DND-41 (cell line): ENCODE measurements at places on chromosomes 2 and 18.

DNA sequence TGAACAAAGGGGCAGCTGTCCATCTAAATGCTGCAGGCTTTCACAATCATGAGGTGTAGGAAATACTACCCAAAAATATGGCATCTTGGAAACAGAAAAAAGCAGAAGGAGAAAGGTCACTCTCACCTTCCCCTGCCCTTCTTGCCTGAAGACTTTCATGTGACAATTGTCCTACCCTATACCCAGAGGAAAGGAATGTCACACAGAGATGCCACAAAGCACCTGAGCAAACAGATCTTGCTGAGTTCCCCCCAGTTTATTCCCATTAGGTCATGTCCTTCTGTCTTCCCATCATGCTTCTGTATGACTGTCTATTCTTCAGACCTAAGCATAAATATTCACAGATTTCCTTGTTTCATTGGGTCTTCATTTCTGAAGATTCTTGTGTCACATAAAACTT is 116.6 kb upstream of the MSH6 start:
- H3K4me1 ChIP-seq = no peaks in the 10 kb centered on the region
- no peak for DNase-seq
- no peaks in the 10 kb centered on the region for H3K36me3 ChIP-seq
- H3K4me3 ChIP-seq = no peak overlapping the region

DNA sequence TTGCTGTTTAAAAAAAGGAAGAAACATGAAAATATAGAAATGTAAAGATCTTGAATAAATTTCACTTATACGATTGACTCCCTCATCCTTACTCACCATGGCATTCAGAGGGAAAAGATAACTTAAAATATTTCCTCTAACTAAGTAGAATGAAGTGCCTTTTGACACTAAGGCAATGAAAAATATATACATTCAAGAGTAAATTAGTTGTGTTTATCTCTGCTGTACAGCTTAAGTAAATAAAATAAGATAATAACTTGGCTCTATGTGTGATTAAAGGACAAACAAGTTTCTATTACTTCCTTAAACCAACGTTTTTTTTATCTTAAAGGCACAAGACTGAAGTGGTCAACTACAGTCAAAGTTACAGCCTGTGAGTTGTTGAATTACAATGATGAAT is 142.3 kb upstream of the LRRTM4 start:
- no peak overlapping the region for H3K27ac ChIP-seq
- H3K4me1 ChIP-seq = no peaks in the 10 kb centered on the region
- no peaks in the 10 kb centered on the region for H3K27me3 ChIP-seq
- no peak overlapping the region; the same call in 1 of the 2 replicates for H3K4me3 ChIP-seq

DNA sequence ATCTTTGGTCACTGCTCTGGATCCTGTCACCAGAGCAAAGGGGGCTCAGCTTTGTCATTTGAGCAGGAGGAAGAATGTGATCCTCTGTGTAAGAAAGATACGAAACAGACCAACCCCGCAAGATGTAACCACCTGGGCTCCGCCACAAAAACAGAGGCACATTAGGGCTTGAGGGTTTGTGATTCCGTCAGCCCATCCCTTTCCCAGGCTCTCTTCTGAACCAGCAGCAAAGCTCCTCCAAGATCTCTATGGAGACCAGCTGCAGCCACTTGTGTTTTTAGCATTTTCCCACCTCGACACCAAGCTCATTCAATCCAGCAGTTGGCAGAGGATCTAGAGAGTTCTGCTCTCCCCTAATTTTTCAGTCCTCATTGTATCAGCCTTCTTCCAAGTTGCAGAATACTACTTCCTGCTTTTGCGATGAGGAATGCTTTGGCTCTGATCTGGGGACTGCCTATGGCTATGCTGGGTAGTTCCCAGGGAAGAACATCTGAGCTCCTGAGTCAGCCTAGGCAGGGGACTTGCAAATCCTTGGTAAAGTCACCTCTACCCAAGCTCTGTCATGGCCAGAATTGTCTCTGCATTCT is 139.6 kb upstream of the RAB12 start:
- DNase-seq = no peak
- H3K27me3 ChIP-seq = no peaks in the 10 kb centered on the region
- H3K27ac ChIP-seq = no peak overlapping the region
- no peak overlapping the region for H3K4me3 ChIP-seq

GRCh38 chr2:196335221-196335634 is 163.8 kb upstream of the STK17B start:
- no peaks in the 10 kb centered on the region for H3K4me1 ChIP-seq
- no peak overlapping the region for H3K27ac ChIP-seq
- no peak for DNase-seq
- no peaks in the 10 kb centered on the region for H3K27me3 ChIP-seq

GRCh38 chr2:45872211-45872610 is 220.7 kb downstream of the PRKCE start:
- H3K4me3 ChIP-seq = no peak overlapping the region
- H3K4me1 ChIP-seq = peaks cover 41% of the 10 kb centered on the region

DNA sequence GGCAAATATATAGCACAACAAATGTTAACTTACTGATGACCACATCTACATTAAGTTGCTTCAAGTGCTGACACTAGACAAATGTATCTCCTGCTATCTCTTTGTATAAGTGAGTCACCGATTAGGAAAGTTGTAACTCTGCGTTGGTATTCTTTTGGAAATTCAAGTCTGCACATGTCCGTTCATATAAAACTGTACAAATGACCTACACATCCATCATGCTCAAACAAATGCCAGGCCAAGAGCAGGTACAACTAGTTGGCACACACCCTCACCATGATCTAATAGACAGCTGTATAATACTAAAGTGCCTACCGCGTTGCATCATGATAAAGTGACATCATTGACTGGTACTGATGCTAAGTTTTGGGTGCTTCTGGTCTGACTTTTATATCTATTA is 141.1 kb downstream of the RBMS1 start:
- no peak overlapping the region for H3K4me3 ChIP-seq
- no peak for DNase-seq
- H3K36me3 ChIP-seq = no peaks in the 10 kb centered on the region; the same call in 1 of the 2 replicates

- H3K36me3 ChIP-seq = no peaks in the 10 kb centered on the region
- no peak overlapping the region for H3K27ac ChIP-seq
- peaks cover 20% of the 10 kb centered on the region for H3K4me1 ChIP-seq
- H3K4me3 ChIP-seq = no peak overlapping the region
- no peaks in the 10 kb centered on the region for H3K27me3 ChIP-seq
Observed at GRCh38 chr2:46337208-46337994, 40.2 kb downstream of the EPAS1 start.

DNA sequence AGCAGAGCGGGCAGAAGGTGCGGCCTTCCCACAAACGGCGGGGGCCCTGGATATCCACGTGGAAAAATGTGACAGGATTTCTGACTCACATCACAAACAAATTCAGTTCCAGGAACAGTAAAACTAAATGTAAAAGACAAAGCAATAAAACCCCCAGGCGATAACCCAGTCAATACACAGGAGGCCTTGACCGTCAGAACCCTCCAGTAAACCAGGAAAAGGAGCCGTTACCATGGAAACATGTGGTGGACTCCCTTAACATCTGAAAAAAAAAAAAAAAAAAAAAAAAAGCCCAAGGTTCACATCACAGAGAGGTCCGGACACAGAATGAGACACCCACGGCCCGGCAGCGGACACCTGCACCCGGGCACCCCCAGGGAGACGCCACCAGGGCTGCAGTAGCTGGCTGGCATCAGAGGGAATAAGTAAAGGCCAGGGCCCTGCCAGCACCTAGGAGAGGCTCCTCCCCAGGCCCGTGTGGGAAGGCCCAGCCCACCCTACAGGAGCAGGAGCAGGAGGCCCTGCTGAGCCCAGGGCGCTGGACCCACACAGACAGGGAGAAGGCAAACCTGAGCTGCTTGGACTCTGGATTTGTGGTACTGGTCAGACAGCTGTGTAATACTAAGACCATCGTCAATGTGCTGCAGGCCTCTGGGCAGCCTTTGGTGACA is 83.7 kb downstream of the TMEM18 start:
- DNase-seq = no peak
- H3K36me3 ChIP-seq = no peaks in the 10 kb centered on the region
- H3K27me3 ChIP-seq = no peaks in the 10 kb centered on the region
- H3K27ac ChIP-seq = no peak overlapping the region

- no peak for DNase-seq
- H3K27ac ChIP-seq = no peak overlapping the region
- no peaks in the 10 kb centered on the region for H3K36me3 ChIP-seq
- H3K4me1 ChIP-seq = no peaks in the 10 kb centered on the region
- H3K4me3 ChIP-seq = no peak overlapping the region
Observed at GRCh38 chr2:127043367-127044164, 63.4 kb downstream of the BIN1 start.

DNA sequence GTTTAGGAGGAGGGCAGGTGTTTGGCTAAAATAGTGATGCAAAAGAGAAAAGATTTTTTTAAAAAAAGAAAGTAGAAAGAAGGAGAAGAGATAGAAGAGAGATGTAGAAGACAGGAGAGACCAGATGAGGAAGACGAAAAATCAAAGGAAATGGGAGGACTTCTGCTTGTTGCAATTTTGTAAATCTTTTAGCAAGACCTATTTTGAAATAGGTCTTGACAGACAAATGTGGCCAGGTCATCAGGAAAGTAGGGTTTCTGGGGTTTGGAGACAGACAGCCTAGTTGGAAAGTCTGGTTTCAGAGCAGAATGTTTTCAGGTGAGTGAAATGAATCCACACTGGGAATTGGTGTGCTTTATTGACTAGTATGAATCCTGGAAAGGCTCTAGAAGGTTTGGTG is 104.5 kb upstream of the CAVIN2 start:
- H3K4me3 ChIP-seq = no peak overlapping the region
- no peaks in the 10 kb centered on the region for H3K27me3 ChIP-seq
- H3K4me1 ChIP-seq = no peaks in the 10 kb centered on the region
- DNase-seq = no peak
- no peaks in the 10 kb centered on the region for H3K36me3 ChIP-seq

DNA sequence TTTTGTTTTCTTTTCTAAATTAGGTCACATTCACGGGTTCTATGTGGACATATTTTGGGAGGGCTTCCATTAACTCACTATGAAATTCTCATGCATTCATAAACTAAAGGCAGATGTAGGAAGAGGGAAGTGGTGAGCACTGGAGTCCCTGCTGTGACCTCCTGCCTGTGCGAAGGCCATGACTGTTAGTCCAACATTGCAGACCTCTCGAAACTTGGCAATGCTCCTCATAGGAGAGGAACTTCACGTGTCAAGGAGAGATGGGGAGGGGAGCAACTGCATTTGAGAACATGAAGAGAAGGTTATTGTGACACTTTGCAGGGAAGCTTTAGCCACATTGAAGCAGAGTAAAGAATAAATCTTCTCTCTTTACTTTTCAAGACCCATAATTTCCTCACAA is 126.4 kb upstream of the HNMT start:
- H3K4me3 ChIP-seq = no peak overlapping the region
- H3K4me1 ChIP-seq = no peaks in the 10 kb centered on the region
- no peaks in the 10 kb centered on the region for H3K27me3 ChIP-seq
- DNase-seq = no peak
- H3K36me3 ChIP-seq = no peaks in the 10 kb centered on the region
- H3K27ac ChIP-seq = no peak overlapping the region
